Spinal cord (tissue), 10 donors: ENCODE measurements at places on chromosomes 5 and 9. TPM values are rescaled to one million over a fixed set of nuclear protein-coding genes. Genes with fewer than 3 reads are reported as not detected.

GRCh38 chr9:133074111-133074651 lies 12.4 kb downstream of the CEL start:
- no peak for DNase-seq

GRCh38 chr9:2043881-2044462 lies 28.8 kb downstream of the SMARCA2 start:
- DNase-seq, result no peak

DNA sequence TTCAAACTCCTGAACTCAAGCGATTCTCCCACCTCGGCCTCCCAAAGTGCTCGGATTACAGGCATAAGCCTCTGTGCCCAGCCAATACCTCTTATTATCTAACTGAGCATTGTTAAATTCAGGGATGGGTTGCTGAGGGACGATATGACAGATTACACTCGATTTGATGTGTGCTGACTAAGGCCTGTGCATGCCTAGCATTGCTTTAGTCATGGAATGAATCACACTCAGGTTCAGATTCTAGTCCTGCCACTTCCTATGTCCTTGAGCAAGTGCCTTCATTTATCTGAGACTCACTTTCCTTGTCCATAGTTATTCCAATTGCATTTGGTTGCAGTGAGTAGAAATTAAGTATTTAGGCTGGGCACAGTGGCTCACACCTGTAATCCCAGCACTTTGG lies 19.5 kb downstream of the THBS4 start:
- no peak for DNase-seq

Gene FKTN
- 37.7 TPM for total RNA-seq

DNA sequence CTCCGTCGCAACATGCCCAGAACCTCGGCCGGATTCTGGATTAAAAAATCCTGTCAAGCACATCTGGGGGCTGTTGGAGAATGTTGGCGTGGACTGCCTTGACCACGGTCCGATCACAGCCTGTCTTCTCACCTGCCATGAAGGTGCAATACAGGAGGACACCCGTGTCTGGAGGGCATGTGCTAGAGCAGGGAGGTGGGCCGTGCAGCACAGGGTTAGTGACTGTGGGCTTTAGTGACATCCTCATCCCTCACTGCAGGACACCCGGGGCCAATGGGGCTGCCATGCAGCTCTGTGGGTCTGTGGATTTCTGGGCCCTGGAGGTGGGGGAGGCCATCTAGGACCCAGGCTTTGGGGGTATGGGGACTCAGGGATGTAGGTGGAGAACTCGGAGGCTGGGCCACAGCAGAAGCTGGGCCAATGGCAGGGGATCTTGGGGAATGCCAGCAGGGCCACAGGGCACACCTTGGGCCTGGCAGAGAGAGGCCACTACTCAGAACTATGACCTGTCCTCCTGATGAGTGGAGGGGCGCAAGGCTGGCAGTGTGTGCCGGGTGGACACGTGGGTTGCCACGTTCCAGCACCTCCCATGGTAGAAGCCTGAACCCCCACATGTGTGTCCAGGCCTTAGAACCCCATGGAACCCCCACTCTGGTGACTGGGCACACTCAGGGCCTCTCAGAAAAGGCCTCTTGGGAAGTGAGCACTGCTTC lies 23.3 kb downstream of the ZDHHC11B start:
- no peak for DNase-seq

Gene PRDM9
- total RNA-seq, result not detected

- DNase-seq, result no peak
Observed at GRCh38 chr5:59268756-59269415, 624.6 kb downstream of the PDE4D start.

DNA sequence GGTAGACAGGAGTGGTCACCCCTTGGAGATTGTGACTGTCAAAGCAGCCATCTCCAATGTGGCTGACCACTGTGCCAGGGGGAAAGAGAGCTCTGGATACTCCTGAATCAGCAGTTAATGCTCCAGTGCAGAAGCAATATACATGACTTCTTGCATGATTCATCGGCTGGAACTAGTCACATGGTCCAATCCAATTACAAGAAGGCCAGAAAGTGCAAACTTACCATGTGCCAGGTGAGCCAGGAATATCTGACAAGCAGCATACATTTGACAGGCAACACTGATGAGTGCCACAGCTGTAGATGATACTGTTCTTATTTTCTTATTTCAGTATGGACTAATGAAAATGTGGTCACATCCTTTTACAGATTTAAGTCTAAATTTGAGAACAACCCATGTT lies 440.0 kb upstream of the MPDZ start:
- DNase-seq, result no peak

- no peak for DNase-seq
Observed at GRCh38 chr5:6338135-6338534, 40.2 kb downstream of the MED10 start.

- DNase-seq, result no peak
Observed at GRCh38 chr9:18485714-18486113, 11.8 kb downstream of the ADAMTSL1 start.

DNA sequence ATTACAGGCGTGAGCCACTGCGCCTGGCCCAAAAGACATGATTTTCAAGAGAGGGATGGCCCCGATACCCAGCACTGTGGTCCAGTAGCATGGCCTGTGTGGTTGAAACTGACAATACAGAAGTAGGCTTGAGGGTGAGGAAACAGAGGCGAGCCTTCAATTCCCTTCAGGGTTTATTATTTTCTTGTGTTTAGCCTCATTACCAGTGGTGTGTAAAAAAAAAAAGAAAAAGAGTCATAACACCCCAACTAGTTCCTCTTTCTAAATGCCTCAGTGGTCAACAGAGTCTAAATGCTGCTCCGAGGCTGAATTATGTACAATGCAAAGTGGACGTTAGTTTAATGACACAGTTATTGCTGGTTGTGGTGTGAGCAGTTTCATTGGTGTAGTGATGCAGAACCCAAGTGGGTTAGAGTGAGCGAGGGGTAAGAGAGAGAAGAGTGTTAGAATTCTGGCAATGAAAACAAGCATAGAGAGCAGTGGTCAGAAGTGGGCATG lies 58.8 kb downstream of the SNX30 start:
- DNase-seq, result no peak

DNA sequence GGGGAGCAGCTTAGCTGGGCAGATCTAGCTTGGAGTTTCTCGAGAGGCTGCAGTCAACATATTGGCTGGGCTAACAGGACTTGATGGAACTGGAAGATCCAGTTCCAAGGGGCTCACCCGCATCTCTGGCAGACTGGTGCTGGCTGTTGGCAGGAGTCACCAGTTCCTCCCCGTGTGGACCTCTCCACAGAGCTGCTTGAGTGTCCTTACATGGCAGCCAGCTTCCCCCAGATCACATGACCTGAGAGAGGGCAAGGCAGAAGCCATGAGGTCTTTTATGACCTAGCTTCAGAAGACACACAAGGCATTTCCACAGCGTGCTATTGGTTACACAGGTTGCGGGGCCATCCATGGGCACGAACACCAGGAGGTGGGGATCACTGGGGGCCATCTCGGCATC lies 26.4 kb upstream of the RXRA start:
- DNase-seq, result no peak

Gene MLANA
- total RNA-seq, result 1.7 TPM

DNA sequence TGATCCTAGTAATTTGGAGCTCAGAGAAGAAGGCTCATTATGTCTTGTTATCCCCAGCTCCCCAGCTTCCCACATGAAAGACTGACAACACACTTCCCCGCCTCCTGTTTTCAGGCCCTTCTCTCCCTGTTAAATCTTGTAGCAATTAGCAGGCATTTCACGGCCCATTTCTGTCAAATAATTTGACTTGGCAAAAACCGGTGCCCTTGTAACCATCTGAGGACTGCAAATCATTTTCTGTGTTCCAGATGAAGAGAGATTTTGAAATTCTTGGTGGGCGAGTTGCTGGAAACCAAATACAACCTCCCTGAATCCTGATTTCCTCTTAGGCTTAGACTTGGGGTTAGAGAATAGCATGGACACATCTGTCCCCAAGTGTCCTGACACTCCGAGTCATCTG lies 109.7 kb downstream of the MSX2 start:
- DNase-seq, result peak; percentile 29
